ENCODE measurements at places on chromosomes 16 and 17. TPM values are rescaled to one million over a fixed set of nuclear protein-coding genes. Genes with fewer than 3 reads are reported as not detected.
A peak's percentile ranks its signal among the peaks of the same experiment; 100 is the strongest.

Gene COX11
- total RNA-seq, result 77.6 TPM

GRCh38 chr16:85028685-85029407, 1.3 kb downstream of the KIAA0513 start:
- no peak for DNase-seq

DNA sequence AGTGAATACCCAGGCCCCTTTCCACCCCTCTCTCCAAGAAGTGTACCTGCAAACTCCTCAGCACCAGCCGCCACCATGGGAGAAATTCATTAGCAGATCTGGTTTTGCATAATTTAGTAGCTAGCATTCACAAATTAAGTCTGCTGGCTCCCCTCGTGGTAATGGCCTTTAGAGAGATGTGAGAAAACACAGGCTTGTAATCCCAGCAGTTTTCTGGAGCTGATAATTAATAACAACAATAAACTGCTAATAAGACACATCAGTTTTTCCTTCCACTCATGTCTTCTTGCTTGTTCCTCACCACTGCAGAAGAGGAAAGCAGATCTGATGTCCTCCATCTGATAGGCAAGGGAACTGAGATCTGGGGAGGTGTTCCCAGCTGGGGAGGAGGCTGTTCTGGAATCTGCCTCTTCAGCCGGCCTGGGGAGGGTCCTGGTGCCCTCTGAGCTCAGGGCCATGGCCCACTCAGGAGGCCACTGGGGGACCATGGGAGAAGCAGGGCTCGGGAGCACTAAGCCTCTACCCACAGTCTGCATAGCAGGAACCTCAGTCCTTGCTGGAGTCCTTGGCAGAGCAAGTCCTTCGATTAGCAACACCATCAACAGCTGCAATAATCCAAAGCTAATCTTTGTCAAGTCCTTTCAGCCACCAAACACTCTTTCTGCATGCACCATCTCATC, 74.2 kb upstream of the DNAJA2 start:
- no peak for DNase-seq

DNA sequence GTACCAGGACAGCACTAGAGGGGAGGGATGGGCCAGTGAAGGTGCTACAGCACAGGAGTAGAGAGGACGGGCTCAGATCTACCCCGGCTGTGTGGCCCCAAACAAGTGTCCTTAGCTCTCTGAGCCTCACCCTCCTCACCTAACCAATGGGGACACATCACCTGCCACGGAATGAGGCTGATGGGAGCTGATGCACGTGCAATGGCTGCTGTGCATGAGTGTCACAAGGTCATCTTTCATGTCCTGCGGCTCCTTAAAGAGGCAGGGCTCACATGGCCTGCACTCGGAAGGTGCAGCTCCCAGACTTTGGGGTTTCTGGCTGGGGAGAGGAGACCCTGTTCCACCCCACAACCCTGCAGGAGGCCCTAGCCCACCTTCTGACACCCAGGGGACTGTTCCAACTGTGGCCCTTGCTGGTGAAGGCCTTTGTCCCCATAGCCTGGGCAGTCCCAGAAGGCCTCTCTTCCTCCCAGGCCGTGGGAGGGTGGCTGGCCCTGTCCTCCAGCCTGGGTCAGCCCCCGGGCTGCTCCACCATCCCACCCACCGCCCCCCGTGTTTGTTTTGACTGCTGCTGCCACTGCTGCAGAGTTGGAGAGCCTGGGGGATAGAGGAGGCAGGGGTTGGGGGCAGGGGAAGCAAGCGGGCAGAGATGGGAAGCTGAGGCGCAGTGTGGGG, 10.5 kb downstream of the HAP1 start:
- no peak for DNase-seq

GRCh38 chr16:22161999-22162655, at the start of gene SDR42E2:
Gene SDR42E2, plus strand, starts transcription at chr16:22162506. Its CDS starts 3,077 bp downstream, at chr16:22165583.
- peak; percentile 32 for DNase-seq
